Activated CD4-positive, CD25-positive, alpha-beta regulatory T cell (primary cell): ENCODE measurements at places on chromosomes 11 and 22.

DNA sequence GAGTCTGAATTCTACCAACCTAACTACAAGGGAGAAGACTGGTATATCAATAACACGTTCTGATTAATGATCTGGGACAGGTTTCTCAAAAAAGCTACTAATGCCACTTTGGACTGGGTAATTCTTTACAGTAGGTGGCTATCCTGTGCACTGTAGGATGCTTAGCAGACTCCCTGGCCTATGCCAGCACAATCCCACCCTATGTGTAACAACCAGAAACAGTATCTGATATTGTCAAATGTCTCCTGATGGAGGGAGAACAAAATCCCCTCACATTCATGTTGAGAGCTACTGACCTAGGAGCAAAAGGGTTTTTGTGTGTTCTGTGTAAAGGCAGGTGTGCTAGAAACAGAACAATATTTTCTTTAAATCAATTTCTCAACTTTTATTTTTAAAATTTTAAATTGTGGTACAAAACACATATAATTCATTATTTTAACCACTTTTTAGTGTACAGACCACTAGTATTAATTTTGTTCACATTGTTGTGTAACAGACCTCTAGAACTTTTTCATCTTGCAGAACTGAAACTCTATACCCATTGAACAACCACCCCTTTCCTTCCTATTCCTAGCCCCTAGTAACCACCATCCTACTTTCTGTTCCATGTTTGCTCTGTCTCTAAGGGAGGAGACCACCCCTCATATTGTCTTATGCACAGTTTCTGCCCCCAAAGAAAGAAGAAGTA lies 2.1 kb upstream of the MS4A6A start:
- no peak for DNase-seq

GRCh38 chr11:102061276-102061675 lies 14.0 kb downstream of the CFAP300 start:
- no peak for DNase-seq

- DNase-seq, result no peak
Measured at GRCh38 chr22:40976866-40977700, 25.9 kb downstream of the RBX1 start.

GRCh38 chr11:62146476-62147200 lies 22.8 kb downstream of the INCENP start:
- no peak for DNase-seq

- DNase-seq, result no peak
Measured at GRCh38 chr11:35180317-35181233, 41.6 kb downstream of the CD44 start.

- no peak for DNase-seq
Measured at GRCh38 chr11:88106666-88107065, 68.6 kb downstream of the RAB38 start.

- no peak for DNase-seq
Measured at GRCh38 chr11:120643284-120643683, 131.7 kb downstream of the GRIK4 start.

DNA sequence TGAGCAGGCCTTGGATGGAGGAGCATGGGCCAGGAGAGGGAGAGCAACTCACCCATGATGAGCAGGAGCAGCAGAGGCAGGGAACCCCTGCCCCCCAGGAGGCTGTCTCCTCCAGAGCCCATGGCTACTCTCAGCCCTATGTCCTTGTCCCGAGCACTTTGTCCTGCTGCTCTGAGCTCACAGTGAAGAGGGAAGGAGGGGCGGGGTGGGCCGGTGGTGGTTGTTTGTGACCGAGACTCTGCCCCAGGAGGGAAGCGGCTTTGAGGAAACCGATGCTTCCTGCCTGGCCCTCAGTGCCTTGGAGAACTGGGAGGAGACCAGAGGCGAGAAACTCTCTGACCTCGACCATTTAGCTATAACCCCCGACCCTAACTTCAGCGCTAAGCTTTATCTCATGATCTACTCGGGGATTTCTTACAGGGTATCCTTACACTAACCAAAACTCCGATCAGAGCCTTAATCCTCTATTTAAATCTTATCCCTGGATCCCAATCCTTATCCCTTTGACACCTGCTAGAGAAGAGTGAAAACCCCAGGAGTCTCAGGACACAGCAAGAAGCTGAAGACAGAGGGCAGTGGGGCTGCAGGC lies at the start of gene ROBO4:
ROBO4 (minus strand) TSS at position 192 of the 589 bp plus-strand sequence; CDS start at position 122, 70 bp downstream.
- no peak for DNase-seq

DNA sequence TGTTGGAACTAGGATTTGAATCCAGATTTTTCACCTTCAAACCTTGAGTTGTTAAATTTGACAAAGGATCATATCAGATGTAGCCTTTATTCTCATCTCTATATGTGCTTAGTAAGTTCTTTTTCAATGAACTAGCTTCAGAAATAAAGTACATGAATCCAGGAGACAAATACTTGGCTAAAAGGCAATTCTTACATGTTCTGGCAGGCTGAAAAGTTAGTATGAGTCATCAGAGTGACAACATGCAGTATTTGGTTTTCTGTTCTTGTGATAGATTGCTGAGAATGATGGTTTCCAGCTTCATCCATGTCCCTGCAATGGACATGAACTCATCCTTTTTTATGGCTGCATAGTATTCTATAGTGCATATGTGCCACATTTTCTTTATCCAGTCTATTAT lies 40.4 kb downstream of the BBOX1 start:
- DNase-seq, result no peak

DNA sequence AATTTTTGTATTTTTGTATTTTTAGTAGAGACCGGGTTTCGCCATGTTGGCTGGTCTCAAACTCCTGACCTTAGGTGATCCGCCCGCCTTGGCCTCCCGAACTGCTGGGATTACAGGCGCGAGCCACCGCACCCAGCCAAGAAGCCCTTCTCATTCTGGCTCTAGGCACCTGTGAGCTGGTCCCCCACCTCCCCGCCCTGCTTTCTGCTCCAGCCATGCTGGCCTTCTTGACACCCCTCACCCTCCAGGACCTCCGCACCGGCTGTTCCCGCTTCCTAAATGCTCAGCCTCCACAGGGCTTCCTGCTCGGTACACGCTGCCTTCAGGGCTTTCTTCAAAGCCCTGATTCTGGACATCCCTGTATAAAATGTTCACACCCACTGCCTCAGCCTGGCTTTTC lies 5.5 kb upstream of the FXYD2 start:
- no peak for DNase-seq

DNA sequence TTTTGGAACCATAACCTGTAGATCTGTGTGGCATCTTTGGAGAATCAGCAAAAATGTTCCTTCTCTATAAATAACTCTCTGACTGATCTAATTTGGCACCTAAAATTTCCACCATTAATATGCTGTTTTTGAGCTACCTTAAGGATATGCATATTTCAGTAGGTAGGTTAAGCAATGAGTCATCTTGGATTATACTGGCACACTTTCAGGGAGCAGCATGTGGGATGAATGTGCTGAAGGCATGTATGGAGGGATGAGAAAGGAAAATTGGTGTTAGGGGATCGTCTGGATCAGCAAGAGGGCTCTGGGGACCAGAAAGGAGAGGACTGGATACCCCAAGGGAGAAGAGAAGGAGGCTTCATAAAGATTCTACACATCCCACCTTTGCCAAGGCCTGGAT lies 44.6 kb upstream of the ELF5 start:
- no peak for DNase-seq

- DNase-seq, result no peak
Measured at GRCh38 chr11:88042238-88042637, 133.0 kb downstream of the RAB38 start.

DNA sequence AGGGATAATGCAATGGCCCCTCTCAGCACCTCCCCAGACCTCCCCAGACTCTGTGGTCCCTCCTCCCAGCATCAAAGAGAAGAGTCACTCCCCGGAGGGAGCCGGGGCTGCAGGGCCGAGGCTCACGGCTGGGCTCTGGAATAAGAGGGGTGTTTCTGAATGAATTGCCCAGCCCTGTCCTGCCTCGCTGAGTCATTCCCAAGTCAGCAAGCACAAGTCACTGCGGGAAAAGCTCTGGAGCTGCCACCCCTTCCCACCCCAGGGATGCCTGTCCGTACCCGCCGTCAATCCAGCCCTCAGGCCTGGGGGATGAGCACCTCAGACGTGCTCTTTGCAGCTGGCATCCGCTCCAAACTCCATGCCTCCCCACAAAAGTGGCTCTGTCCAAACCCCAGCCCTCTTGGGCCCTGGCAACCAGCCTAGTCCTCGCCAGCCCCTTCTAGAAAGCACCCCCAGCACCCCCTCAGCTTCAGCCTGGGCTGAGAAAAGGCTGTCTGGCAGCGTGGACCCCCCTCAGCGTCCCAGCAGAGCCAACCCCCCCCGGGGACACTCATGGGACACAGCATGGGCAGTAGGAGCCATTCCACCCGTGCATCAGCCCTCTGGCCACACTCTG lies 22.7 kb downstream of the CELSR1 start:
- DNase-seq, result no peak

GRCh38 chr11:73342633-73343032 lies 33.6 kb upstream of the RELT start:
- DNase-seq, result no peak

DNA sequence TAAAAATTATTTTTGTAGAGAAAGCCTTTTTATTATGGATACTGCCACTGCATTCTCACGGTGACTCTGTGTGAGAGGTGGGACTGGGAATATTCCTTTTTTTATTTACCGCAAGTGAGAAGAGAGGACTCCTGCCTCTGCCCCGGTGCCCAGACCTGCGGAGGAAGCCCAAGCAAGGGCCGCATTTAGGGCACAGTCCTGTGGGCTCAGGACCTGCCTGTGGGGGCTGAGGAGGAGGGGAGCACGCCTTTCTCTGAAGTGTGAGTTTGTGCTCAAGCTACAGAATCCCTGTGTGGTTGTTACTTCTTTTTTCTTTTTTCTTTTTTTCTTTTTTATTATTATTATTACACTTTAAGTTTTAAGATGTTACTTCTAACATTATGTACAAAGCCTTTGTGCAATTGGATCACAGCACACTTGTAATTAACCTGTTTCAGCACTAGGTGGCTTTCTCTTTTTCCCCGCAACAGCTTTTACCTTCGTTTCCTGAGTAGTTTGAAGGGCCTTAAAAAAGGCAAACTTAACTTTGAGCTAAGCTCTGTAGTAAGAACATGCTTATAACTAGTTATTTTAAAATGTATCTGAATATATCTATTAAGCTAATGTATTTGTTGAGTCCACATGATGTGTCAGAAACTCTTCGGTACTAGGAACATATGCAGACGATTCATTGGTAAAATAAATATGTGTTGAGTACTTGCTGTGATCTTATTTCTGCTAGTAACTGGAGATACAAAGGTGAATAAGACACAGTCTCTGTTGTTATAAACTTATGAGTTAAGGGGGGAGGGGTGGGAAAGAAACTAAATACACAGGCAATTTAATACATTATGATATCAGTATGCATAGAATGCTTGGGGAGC lies 18.3 kb downstream of the AMOTL1 start:
- no peak for DNase-seq

GRCh38 chr22:41931701-41932269 lies 5.2 kb upstream of the TNFRSF13C start:
- no peak for DNase-seq
